ENCODE measurements at places on chromosomes 5 and 9.

DNA sequence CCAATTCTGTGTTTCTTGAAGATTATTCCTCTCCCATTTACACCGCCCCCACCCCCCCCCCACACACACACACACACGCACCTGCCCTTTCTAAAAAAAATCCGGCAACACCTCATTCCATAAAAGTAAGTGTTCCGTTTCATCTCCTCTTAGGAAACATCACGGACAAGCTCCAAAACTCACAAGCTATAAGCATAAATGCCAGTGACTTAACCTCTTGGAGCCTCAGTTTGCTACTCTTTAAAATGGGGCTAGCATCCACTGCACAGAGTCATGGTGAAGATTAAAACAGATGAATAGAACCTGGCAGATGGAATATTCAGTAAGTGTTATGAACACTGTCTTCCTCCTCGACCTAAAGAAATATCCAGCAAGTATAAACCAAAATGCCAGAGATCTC lies 70.5 kb downstream of the PCDH1 start:
- no peak for DNase-seq

GRCh38 chr5:169626779-169627178 lies 10.3 kb upstream of the DOCK2 start:
- peak; percentile 90 for DNase-seq

DNA sequence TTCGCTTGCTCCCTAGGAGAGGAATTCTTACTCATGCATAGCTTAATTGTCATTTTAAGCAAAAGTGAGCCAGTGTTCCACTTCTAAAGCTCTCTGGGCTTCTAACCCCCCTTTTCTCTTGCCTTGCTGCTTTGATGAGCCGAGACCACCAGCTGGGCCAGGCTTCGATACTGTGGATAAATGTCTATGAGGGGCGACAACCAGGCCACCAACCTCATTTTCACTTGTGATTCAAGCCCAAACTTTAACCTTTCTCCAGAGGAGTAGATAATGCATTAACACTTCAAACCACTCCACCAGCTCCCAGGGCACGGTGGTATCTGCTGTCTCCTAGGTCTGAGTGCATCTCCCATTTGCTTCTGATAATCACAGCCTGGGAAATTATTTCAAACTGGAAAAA lies 205.6 kb downstream of the PSAT1 start:
- DNase-seq = no peak

DNA sequence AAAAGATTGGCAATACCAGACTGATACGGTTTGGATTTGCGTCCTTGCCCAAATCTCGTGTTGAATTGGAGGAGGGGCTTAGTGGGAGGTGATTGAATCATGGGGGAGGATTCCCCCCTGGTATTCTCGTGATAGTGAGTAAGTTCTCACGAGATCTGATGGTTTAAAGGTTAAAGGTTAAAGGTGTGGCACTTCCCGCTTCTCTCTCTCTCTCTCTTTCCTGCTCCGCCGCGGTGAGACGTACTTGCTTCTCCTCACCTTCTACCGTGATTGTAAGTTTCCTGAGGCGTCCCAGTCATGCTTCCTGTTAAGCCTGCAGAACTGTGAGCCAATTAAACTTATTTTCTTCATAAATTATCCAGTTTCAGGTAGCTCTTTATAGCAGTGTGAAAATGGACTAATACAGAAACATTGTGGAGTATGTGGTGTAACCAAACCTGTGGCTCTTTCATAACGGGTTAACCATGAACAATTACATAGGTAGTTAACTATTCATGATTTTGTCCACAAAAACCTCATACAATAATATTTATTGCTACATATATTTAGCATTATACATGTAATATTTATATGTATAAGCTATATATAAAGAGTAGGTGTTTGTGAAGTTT lies 107.5 kb downstream of the ANXA1 start:
- DNase-seq = no peak

GRCh38 chr9:109251080-109251775 lies 69.6 kb downstream of the EPB41L4B start:
- DNase-seq = no peak

DNA sequence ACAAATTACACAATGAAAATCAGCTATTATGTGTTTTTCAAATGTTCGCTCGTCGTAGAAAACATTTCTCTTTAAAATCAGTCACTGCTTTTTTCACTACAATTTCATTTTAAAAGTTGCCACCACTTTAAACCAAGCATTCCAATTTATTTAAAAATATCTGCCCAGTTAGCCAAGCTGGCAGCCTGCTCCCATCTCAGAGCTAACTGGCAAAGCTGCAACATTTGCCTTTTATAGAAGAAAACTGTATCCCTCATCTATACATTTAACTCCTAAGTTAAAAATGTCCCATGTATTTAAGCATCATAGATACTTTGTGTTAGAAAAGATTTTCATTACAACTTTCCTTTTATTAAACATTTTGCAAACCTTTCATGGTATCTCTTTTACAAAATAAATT lies 294.9 kb upstream of the ADAMTS16 start:
- no peak for DNase-seq

GRCh38 chr9:70856411-70856810 lies 265.0 kb downstream of the TRPM3 start:
- DNase-seq = no peak

All from AG09309 (cell line).